ENCODE measurements at places on chromosomes 1 and 21.

DNA sequence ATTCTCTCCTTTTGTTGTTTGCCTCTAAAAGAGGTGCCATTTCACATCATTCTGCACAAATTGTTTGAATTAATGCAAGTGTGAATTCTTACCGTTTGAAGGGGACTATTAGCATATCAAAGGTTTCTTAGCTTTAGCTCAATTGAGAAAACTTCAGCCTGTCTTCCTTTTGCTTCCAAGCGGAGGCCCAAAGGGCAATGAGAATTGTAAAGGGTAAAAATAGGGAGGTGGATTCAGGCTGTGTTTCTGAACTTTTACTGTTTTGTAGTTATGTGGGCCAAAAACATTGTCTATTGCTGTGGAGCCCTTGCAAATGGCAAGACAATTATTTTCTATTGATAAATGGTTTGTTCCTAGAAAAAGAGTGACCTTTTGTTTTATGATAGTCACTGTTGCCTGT is 3.6 kb downstream of the ADGRL2 start:
- DNase-seq, result no peak

GRCh38 chr1:207892764-207893163 is 18.2 kb downstream of the CD34 start:
- no peak for DNase-seq

DNA sequence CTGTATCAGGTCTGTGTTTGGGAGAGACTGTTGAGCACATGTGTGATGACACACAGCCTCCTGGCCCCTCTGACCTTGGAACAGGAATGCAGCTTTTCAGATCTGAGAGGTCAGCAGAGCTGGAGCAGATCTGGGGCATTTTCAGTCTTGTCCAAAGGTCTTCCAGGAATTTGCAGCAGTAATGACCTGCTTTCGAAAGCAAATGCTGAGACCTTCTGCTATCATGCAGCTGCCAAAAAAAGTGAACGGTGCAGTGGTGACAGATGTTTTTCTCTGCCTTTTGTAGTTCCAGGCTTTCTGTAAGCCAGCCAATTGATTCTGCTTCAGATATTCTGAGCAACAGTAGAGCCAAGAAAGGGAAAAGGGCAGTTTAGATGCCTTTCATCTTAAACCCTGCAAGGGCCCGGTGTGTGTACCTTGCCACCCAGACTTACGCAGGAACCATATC is 137.8 kb upstream of the COA6 start:
- no peak for DNase-seq

GRCh38 chr1:67142931-67143330 is 8.2 kb upstream of the C1orf141 start:
- no peak for DNase-seq

- no peak for DNase-seq
Observed at GRCh38 chr1:27809883-27810282, 20.7 kb upstream of the PPP1R8 start.

DNA sequence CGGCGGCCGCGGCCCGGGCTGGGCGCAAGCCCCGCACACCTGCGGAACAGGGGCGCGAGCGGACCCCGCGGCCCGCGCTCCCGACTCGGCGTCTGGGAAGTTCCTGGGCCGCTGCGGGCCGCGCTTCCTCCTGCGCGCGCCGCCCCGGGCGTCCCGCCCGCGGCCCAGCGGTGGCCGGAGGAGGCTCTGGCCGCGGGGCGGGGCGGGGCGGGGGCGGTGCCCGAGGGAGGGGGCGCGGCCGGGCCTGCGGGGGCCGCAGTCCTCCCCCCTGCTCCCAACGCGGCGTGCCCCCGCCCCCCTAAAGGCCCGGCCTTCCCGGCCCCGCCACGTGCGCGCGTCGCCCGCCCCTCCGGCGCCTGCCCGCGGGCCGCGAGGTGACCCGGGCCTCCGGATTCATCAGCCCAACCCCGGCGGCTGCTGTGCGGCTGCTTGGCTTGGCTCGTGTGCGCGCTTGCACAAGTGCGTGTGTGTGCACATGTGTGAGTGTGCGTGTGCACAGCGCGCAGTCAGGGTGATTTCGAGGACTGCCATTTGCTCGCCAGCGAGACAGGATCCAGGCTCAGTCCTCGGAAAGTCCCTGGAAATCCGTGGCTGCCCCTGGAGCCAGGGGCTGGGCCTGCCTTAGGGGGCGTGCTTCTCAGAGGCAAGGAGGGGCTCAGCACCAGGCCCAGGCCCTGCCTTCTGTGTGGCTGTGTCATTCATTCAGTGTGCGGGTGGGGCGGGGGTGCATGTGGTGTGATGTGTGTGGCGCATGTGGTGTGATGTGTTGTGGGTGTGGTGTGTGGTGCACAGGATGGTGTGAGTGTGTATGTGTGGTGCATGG is at the start of gene C2CD2:
Gene C2CD2 (minus strand): TSS at position 188 of the 823 bp plus-strand sequence. CDS start 370 bp downstream, outside the sequence.
- DNase-seq, result no peak

- DNase-seq, result no peak
Observed at GRCh38 chr1:160459687-160460086, 59.3 kb downstream of the VANGL2 start.

DNA sequence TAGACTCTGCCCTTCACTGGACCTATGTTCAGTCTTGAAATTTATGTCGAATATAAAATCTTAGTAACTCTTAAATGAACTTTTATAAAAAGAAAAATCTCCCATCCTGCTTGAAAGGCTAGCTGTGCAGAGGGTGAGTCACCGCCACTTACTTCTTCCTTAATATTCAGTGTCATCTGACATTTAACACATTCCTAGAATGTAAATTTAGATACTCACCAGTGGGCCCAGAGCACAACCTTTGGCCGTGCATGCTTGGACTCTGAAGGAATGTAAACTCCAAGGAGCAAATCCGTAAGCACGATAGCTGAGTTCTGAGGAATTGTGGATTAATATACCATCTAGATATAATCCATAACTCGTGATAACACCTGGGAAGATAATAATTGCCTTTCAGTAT is 403.3 kb downstream of the KCTD3 start:
- DNase-seq, result no peak
